Prostate gland (tissue), 2 donors: ENCODE measurements at places on chromosomes 4 and X.

DNA sequence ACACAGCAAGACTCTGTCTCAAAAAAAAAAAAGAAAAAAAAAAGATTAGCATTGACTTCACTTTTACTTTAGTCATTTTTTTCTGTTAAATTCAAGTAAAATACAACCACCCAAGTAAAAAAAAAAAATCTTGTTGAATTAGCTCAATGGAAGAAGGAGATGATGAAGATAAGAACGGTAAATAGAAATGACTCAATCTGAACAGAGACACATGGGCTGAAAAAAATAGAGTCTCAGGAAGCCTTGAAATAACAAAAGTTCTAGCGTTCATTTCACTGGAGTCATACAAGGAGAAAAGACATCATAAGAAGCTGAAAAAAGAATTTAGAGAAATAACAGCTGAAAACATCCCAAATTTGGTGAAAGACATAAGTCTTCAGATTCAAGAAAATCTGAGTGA is 75.5 kb downstream of the CASP3 start:
- no peak for DNase-seq

- no peak for DNase-seq
These were observed 76.4 kb downstream of the LEF1 start for GRCh38 chr4:108092288-108092687.

GRCh38 chr4:184805462-184806228 is 20.1 kb downstream of the ACSL1 start:
- peak; percentile 85 for DNase-seq

GRCh38 chrX:109268340-109268739 is 213.5 kb downstream of the GUCY2F start:
- DNase-seq, result no peak

DNA sequence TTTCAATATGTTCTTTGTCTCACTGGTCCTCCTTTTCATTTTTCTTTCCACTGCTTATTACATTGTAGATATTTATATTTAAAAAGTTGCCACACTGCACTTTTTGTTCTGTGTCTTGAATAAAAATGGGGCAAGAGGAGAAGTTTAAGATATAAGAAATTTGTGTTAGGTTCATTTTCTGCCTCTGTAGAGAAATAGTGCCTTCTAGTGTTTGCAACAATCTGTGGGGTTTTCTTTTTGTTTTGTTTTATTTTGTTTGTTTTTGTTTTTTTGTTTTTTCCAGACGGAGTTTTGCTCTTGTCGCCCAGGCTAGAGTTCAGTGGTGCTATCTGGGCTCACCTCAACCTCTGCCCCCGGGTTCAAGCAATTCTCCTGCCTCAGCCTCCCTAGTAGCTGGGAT is 20.1 kb upstream of the SMIM14 start:
- DNase-seq, result no peak

DNA sequence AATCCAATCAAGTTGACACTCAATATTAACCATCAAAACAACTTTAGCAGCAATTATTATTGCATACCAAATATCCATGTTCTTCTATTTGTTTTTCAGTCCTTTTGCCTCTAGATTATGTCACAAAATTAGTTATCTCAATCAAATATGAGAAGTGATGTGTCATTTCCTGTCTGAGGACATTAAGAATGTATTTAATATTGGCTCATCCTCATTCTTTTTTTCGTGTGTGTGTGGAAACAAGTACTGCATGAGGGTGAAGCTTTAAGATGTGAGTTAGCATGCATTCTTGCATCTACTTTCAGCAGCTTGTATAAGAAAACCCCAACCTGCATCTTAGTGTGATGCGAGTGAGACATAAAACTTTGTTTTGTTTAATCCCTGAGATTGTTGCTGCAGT is 301.4 kb downstream of the GRIA2 start:
- DNase-seq, result no peak

- no peak for DNase-seq
These were observed 6.5 kb upstream of the SLITRK4 start for GRCh38 chrX:143642426-143642825.

DNA sequence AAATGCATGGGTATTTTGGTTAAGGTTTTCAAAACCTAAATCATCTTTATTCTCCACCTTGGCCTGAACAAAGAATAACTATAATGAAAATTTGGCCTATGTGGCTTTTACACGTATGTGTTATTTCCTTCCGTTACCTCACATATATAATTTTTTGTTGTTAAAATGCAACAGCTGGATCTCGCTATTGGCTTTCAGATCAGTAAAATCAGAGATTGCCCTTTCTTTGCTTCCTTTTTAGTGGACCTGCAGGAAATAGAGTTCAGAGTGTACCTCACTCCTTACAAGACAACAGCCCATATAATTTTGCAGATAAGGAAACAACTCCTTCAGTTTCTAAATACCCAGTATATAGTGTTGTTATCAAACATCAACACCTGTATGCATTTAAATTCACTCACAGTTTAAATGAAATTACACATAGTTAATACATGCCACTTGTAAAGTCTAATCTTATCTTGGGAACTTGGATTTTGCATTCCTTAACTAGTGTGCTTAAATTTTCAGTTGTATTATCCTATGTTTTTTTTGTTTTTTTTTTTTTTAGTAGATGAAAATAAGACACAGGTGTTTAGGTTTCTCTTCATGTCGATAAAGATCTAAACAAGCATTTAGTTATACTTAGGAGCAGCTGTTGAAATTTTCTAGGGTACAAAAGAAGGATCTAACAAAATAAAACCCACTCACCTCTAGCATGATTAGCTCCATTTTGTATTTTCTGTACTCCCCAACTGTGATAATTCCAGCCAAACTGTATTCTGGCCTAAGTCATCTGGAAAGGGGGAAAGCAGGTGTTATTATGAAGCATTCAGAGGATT is 96.2 kb upstream of the SPRY1 start:
- DNase-seq, result no peak

- peak; percentile 8 for DNase-seq
These were observed 81.0 kb downstream of the ADGRA3 start for GRCh38 chr4:22434895-22435294.

DNA sequence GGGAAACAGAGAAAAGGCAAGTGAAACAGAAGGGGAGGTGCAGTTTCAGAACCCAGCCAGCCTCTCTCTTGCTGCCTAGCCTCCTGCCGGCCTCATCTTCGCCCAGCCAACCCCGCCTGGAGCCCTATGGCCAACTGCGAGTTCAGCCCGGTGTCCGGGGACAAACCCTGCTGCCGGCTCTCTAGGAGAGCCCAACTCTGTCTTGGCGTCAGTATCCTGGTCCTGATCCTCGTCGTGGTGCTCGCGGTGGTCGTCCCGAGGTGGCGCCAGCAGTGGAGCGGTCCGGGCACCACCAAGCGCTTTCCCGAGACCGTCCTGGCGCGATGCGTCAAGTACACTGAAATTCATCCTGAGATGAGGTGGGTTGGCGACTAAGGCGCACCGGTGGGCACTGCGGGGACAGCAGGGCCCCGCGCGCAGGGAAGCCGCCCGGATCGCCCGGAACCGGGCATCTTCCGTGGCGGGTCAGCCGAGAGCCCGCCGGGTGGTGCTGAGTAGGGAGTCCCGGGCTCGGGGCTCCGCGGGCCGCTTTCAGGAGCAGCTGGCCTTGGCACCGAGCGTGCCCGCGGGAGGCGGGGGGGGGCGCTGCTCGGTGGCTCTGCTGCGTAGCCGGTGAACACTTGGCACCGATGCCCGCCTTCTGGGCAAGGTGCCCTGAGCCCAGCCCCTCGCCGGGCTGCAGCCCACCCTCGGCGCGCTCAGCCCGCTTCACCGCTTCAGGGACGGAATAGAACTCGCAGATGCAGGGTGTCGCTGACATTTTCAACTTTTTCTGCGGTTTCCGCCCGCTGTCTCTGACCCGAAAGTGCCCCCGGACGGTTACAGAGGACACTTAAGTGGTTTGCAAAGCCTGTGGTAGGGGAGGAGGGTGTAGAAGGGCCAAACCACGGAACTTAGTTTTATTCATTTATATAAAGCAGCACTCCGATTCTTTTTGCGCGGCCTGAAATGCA is at the start of gene CD38:
Gene CD38, plus strand, starts transcription at position 40 of the 953 bp plus-strand sequence. Its CDS starts 87 bp downstream, at position 127.
- DNase-seq, result peak; percentile 42
